CD14-positive monocyte (primary cell): ENCODE measurements at places on chromosomes 7 and 10. TPM values are rescaled to one million over a fixed set of nuclear protein-coding genes. Genes with fewer than 3 reads are reported as not detected.
A peak's percentile ranks its signal among the peaks of the same experiment; 100 is the strongest.

- no peaks in the 10 kb centered on the region for H3K36me3 ChIP-seq
- no peak overlapping the region for H3K4me3 ChIP-seq
- H3K4me1 ChIP-seq, result peaks cover 30% of the 10 kb centered on the region
These were observed 176.8 kb downstream of the WNT2 start for GRCh38 chr7:117146059-117146458.

- H3K27me3 ChIP-seq, result no peaks in the 10 kb centered on the region
- no peaks in the 10 kb centered on the region for H3K36me3 ChIP-seq
- peaks cover 5% of the 10 kb centered on the region for H3K4me1 ChIP-seq
- no peak overlapping the region for H3K27ac ChIP-seq
- DNase-seq, result no peak
These were observed 149.2 kb downstream of the PTEN start for GRCh38 chr10:88012641-88013040.

Gene GDF2
- polyA plus RNA-seq, result not detected

DNA sequence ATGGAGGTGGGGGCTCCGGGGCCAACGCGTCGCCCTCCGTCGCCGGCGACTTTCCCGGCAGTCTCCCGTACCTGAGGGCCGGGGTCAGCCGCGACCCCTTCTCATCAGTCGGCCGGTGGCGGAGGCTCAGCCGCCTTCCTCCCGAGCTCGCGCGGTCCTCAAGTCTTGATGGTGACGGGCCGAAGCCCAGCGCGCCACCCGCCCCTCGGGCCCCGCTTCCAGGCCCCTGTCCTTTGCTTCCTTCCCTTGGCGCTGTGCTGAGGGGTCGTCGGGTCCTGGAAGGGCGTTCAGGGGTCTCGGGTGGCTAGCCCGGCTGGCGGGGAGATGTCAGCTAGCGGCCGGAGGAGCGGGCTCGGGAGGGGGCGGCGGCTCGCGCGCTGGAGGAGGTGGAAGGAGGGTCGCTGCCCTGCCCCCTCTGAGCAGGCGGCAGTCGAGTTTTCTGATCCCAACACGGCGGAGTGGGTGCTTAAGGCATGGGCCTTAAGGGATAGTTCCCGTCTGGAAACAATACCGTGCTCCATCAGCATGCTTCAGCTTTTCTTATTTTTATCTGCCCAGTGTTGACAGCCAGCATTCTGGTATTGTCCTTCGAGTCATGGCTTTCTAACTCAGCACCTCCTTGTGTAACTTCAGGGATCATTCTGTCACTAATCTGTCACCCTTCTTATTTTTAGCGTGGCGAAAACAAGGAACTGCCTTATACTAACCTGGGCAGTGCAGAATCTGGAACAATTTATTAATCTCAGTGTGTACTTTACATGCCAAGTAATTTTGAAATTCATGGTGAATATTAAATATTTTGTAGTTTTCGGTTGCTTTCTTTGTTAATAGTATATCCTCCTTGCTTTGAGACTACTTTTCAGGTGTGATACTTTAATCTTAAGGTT is 748 bp downstream of the PHTF2 start:
- no peaks in the 10 kb centered on the region for H3K27me3 ChIP-seq
- H3K36me3 ChIP-seq, result no peaks in the 10 kb centered on the region
- peaks cover 53% of the 10 kb centered on the region for H3K4me1 ChIP-seq
- peak; percentile 58 for DNase-seq
- peak overlapping the region; percentile 88 for H3K27ac ChIP-seq
- H3K4me3 ChIP-seq, result peak overlapping the region; percentile 91

- no peak overlapping the region for H3K4me3 ChIP-seq
- no peaks in the 10 kb centered on the region for H3K36me3 ChIP-seq
- H3K4me1 ChIP-seq, result no peaks in the 10 kb centered on the region
These were observed 469.3 kb upstream of the KLF6 start for GRCh38 chr10:4254101-4254994.

Gene PPP1R17
- 0.85 TPM for polyA plus RNA-seq

- no peaks in the 10 kb centered on the region for H3K4me1 ChIP-seq
- DNase-seq, result peak; percentile 18
- H3K36me3 ChIP-seq, result no peaks in the 10 kb centered on the region
These were observed 179.5 kb upstream of the IMMP2L start for GRCh38 chr7:111741811-111742240.

- no peak overlapping the region for H3K27ac ChIP-seq
- H3K4me1 ChIP-seq, result peaks cover 28% of the 10 kb centered on the region
These were observed 1.5 kb downstream of the BZW2 start for GRCh38 chr7:16647435-16647960.

Gene OR2A7
- not detected in 2 replicates for polyA plus RNA-seq

Gene TMEM243
- polyA plus RNA-seq, result 30.8 TPM
